ENCODE measurements at places on chromosomes 7 and 10.

GRCh38 chr10:125102246-125102645 is 58.1 kb downstream of the CTBP2 start:
- DNase-seq, result no peak

- DNase-seq, result no peak
Measured at GRCh38 chr10:50404021-50404773, 152.9 kb upstream of the ASAH2 start.

DNA sequence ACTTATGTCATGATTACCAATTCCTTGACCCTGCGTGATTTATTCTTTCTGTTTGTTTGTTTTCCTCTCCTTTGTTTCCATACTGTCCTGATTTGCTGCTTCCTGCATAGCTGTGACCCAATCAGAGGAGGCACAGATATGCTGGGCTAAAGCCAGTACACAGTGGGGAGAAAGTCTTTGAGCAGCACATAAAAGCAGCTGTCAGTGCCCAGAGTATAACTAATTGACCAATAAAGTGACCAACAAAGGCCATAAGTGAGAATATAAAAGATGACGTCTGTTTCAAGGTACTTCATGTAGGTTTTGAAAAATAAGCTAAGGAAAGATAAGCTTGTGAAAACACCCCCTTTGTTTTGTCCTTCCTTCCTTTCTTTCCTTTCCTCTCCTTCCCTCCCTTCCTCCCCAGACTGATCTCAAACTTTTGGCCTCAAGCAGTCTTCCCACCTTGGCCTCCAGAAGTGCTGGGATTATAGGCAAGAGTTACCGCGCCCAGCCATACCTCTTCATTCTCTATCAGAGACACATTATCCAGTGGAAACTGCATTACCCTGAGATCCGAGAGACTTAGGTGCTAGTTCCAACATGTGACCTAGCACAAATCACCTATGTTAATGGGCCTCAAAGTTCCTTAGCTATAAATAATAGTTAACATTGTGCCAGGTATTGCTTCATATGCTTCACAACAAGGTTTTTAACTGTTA is 17.0 kb downstream of the BCAP29 start:
- DNase-seq, result no peak

DNA sequence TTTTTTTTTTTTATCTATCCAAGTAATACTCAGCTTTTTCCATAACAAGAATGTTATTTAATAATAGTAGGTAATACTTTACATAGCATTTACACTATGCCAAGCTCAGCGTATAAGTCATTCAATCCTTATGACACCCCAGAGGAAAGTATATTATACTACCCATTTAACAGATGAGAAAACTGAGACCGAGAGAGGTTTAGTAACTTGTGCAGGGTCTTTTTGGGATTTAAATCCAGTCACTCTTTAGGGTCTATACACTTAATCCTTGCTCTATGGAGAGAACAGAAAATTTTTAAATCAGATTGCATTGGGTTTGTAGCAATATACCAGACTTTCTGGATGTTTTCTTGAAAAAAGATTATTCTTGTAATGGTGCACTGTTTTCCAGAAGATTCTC is 192.2 kb downstream of the ARHGAP21 start:
- no peak for DNase-seq

- no peak for DNase-seq
Measured at GRCh38 chr7:150980663-150981062, 2.5 kb upstream of the KCNH2 start.

- no peak for DNase-seq
Measured at GRCh38 chr7:82019551-82020475, 250.0 kb upstream of the HGF start.

DNA sequence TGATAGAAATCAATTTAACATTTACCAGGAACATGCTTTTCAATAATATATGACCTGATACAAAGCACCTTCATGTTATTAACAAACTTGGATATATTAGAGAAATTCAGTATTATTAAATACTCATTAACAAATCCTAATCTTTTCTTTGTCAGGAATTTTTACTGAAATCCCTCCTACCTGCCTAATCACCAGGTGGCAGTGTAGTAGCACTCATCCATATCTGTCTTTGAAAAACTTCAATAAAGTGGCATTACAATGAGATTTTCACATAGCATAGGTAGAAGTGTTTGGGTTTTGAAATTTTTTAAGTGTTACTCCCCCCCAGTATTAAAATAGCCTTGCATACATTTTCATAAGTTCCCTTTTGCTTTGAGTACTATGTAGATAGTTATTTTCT is 1246.6 kb upstream of the LRRN3 start:
- DNase-seq, result no peak

- DNase-seq, result no peak
Measured at GRCh38 chr10:128007056-128007455, 100.2 kb downstream of the PTPRE start.

DNA sequence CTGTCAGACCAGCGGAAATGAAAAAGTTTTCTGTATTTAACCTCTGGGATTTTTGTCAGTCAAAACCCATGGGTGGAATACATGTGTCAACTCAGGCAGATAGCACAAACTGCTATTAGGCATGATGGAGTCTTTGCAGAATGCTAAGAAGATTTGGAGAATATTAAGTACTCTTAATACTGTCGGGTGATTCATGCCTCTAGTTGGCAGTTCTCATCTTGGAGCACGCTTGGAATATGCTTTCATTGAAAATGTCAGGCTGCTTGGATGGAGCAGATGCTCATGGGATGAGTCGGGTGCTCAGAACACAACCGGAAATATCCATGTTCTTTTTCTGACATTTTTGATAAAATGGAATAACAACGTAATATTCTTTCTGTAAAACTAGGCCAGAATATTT is 27.6 kb upstream of the PRKG1 start:
- no peak for DNase-seq

Data from CD4-positive, alpha-beta T cell treated with Interleukin-6 at 100 ng/mL for 8 hours (primary cell).